ENCODE measurements at places on chromosomes 12 and 14.

DNA sequence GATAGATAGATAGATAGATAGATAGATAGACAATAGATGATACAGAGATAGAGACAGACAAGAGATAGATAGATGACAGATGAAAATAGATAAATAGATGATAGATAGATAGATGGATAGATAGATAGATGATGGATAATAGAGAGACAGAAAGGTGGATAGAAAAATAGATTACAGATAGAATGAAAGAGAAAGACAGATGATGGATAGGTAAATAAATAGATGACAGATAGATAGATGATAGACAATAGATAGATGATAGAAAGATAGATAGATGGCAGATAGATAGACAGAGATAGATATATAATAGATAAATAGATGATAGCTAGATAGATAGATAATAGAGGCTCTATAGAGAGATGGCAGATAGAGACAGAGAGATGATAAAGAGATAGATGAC lies 523.0 kb downstream of the BCL11B start:
- DNase-seq = no peak

DNA sequence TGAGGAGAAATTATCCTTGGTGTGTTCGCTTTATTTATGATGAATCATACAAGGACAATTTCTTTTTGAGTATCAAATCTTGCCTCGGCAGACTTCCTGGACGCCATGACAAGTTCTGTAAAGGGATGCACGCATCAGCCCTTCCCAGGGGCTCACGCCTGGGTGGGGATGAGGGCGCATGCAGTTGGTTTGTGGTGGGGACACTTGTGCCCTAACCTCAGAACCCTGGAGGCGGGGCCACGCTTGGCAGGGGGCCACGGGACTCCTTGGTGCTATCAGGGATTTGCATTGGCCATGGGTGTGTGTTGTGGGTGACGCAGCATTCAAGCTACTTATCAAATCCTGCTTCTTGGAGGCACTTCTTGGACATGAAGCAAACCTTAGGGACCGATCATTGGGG lies 143.8 kb upstream of the RTL1 start:
- DNase-seq = no peak

GRCh38 chr12:132413931-132414588 lies 75.9 kb upstream of the FBRSL1 start:
- no peak for DNase-seq

- DNase-seq = no peak
Observed at GRCh38 chr12:49054524-49054923, 6.1 kb downstream of the KMT2D start.

GRCh38 chr12:89319122-89319521 lies 33.2 kb downstream of the DUSP6 start:
- DNase-seq = no peak

All from stimulated activated CD4-positive, alpha-beta T cell treated with anti-CD3 and anti-CD28 coated beads, Interleukin-1b, Interleukin-23, amount 100 ng/mL, for 48 hours (primary cell).